ENCODE measurements at places on chromosomes 5 and 9. TPM values are rescaled to one million over a fixed set of nuclear protein-coding genes. Genes with fewer than 3 reads are reported as not detected.

The PCDHAC1 gene
- total RNA-seq, result not detected

- peak; percentile 11 for DNase-seq
These were observed 372.0 kb upstream of the KIF2A start for GRCh38 chr5:61933787-61934626.

The PCDHB9 gene
- total RNA-seq, result 0.33 TPM

DNA sequence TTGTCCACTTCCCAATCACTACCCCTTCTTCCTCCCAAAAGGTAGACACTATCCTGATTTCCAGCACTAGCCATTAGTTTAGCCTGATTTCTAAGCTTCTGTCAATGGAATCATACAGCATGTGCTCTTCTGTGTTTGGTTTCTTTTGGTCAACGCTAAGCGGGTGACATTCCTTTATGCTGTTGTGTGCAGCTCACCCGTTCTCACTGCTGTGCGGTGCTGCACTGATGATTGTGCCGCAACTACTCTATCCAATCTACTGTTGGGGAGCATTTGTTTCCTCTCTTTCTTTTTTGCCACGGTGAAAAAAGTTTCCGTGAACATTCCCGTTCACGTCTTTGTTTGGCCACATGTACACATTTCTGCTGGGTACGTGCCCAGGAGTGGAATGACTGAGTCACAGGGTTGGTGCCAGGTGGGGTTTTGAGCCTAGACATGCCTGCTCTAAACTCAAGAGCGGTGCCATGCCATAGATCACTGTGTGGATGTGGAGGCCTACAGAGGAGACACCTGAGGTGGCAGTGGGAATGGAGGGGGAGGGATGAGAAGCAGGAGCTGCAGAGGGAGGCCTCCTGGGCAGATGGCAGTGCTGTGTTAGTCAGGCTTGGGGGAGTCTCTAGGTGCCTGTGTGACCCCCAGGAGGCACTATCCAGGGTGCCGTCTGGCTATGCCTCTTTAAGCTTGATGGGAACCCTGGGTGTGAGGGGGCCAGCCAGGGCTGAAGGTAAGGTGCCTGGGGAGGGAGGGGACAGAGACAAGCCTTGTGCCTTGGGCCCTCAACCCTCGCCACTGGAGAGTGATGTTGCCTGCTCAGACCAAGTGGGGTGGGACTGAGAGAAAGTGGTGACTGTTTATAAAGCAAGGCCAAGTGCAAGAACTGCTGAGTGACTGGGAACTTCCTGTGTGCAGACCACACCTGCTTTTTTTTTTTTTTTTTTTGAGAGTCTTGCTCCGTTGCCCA, 11.4 kb upstream of the ANKRD33B start:
- peak; percentile 77 for DNase-seq

GRCh38 chr9:15512889-15513288, 2.1 kb upstream of the PSIP1 start:
- peak; percentile 51 for DNase-seq

DNA sequence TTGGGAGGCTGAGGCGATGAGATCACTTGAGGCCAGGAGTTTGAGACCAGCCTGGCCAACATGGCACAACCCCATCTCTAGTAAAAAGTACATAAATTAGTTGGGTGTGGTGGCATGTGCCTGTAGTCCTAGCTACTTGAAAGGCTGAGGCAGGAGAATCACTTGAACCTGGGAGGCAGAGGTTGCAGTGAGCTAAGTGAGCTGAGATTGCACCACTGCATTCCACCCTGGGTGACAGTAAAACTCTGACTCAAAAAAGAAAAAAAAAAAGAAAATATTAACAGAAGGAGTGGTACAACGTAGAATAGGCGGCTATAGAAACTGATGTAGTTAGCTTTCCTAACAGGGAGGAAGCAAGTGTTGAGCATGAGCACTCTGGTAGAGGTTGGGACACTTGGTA, 59.9 kb downstream of the PBX3 start:
- no peak for DNase-seq

- no peak for DNase-seq
These were observed 131.4 kb downstream of the MAST4 start for GRCh38 chr5:66727630-66728029.

The PRDM9 gene
- total RNA-seq, result not detected

DNA sequence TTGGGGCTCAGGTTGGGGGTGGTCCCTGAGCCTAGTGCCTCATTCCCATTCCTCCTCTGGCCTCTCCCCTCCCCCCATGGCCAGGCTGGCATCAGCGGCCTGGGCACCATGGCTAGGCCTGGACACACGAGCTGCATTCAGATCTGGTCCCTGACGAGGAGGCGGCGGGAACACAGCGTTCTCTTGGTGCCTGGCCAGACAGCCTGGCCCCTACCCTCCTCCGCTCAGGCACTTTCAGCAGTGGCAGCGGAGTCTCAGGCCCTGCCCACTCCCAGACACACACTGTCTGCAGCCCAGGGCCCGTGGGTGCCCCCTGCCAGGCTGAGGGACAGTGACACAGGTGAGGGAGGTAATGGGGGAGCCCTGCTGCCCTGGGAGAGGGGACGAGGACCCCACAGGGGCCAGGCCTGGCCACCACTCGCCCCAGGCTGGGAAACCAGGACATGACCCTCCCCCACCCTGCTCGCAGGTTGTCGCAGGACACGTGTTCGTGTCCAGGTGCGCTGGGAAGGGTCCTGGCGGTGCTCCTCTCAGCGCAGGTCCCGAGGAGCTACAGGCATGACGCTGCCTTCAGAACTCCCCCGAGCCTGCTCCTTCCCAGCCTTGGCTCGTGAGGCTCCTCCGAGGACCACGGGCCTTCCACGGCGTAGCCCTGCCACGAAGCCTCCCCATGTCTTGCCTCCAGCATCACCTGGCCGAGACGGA, 19.9 kb upstream of the UBAC1 start:
- DNase-seq, result no peak

Measured in OCI-LY7 (cell line).